Epithelial cell of prostate (primary cell): ENCODE measurements at places on chromosomes 16 and 17.

DNA sequence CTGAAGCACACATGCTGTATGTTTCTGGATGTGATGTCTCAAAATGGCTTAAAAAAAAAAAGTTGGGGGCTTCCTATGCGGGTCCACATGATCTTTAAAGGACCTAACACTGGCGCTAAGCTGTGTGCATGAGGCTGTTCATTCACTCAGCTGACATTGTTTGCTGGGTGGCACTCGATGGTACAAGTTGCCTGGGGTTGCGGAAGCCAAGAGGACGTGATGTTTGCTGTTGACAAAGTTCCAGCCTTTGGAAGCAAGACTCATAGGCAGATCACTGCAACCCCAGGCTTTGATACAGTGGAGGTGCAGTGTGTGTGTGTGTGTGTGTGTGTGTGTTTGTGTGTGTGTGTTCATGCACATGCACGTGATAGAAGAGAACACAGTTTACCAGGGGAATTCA lies 29.5 kb upstream of the DNAI2 start:
- DNase-seq, result no peak

DNA sequence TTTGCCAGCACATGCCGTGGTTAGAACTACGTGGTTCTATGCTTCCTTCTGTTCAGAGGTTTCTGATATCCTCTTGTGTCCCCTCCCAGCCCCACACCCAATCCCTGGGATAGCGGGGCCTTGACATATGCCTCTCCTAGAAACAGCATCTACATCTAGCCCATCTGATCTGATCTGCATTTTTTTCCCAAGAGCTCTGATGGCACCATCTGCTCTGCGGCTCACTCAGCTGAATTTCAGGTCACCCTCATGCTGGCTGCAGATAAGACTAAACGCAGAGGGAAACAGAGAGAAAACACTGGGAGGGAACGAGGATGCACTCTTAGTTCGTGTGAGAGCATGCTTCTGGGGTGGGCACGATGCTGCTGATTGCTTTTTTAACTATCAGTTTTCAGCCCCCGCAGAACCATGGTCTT lies 10.7 kb downstream of the WIPI1 start:
- no peak for DNase-seq

GRCh38 chr17:64051153-64051552 lies 30.7 kb upstream of the ICAM2 start:
- DNase-seq, result no peak

DNA sequence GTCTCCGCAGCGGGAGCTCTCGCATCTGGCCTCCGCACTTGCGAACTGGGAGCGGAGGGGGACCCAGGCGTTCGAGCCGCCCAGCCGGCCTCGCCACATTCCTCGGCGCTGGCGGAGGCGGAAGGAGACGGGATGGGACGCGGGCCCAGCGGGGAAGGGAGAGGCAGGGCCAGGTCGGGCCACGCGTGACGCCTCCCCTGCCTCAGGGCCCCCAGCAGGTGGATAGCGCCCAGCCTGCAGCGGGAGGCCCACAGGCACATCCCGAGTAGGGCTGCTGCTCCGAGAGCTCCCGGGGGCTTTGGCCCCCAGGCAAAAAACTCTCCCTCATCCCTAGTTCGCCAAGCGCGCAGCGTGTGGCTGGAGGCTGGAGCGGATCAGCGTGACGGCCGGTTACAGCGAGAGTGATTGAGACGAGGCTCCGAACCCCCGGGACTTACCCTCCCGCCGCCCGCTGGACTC lies 800 bp downstream of the PLEKHH3 start:
- DNase-seq, result no peak

DNA sequence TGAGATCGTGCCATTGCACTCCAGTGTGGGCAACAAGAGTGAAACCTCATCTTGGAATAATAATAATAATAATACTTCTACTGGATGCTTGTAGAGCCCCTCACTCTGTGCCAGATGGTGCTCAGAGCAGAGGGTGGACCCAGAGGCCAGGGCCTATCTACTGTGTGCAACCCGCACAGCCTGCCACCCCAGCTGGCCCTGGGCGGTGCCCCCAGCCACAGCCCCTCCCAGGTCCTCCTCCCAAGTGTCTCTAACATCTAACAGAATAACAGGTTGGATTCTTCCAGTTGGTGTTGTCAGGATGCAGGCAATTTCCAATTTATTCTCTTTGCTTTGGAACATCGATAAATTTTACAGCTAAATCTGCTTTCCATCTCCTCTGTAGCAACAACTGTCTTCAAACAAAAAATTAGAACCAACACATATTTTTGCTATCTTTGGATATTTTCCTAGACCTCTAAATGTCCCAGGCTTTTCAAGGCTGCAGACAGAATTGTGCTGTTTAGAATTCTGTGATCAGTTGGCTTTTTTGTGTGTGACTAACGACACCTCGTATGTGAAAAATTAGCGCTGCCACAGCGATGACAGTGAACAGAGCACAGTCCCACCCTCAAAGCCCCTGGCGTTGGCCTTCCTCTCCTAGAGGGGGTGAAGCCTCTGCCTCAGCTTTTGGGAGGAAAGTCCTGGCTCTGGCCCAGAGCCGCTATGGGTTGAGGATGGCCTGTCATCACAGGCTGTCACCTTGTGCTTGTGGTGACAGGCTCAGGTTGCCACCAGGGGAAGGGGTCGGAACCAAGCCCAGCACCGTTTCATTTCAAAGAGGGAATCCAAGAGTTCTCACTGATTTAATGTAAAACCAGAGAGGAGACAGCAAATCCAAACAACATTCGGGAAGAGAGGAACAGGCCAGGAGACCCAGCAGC lies 7.6 kb upstream of the EVPL start:
- DNase-seq, result no peak

DNA sequence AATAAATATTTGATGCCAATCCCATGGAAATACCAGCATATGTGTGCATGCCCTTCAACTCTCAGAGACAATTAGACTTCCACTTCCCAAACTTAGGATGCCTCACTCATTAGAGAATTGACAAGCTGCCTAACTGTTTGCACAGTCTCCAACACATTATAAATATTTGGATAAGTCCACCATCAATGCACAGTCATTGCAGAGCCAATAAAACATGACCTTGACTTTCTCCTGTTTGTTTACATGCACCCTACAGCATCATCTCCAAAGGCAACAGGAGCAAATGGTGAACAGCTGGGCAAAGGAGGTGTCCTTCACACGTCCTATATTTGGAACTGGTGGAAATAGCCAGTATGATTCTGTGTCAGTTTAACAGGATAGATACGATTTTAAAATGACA lies 804.4 kb upstream of the RBFOX1 start:
- no peak for DNase-seq

GRCh38 chr16:31083981-31084380 lies 4.8 kb downstream of the PRSS53 start:
- no peak for DNase-seq

DNA sequence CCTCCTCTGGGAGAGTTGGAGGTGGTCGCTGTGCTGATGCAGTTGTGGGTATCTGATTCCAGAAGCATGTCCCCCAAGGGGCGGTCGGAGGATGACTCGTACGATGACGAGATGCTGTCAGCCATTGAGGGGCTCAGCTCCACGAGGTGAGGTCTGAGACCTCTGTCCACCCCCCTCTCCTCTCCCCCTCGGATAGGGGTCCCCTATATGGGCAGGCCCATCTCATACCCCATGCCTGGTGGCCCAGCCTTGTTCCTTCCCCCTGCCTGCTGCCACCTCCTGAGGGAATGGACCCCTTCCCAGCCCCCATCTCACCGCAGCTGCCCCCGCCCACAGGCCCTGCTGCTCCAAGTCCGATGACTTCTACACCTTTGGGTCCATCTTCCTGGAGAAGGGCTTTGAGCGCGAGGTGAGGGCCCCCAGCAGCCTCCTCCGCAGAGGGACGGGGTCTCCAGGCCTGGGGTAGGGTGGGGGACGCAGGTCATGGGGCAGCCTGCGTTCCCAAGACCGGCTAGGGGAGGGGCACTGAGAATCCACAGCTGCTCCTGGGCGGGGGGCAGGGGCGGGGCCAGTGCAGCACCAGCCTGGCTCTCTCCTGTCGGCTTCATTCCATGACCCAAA lies 39.2 kb downstream of the ADCY7 start:
- no peak for DNase-seq

DNA sequence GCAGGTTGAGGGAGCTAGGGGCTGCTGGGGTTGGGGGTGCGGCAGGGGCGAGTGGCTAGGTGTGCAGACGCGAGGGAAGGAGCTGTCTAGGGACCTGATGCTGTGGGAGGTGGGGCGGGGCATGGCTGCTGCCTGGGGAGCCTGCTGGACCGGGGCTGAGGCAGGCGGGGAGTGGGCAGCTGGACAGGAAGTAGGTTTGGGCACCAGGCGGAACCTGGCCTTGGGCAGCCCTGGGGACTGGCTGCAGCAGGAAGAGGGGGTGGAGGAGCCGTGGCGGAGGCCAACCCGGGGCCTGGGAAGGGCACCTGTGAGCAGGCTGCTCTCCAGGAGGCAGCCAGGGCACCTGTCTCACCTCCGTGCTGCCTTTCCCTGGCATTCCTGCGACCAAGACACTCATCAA lies 5.9 kb upstream of the DNASE1L2 start:
- no peak for DNase-seq

DNA sequence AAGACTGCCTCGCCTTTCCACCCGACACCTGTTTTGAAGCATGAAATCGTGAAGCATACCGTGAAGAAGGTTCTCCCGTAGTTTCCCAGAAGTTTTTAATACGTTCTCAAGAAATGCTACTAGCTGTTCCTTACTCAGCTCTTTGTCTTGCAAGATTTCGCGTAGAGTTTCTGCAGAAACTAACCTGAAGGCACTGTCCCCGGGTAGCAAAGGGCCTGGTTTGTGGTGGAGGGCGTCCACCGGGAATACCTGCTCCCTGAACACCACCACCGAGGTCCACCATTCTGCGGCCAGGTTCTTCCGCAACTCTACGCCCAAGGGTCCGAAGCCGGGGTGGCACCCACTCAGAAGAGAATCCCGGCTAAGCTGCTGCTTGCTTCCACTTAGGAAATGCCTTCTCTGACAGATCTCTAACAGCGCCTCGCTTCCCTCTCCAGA lies 487 bp downstream of the POLG2 start:
- no peak for DNase-seq

DNA sequence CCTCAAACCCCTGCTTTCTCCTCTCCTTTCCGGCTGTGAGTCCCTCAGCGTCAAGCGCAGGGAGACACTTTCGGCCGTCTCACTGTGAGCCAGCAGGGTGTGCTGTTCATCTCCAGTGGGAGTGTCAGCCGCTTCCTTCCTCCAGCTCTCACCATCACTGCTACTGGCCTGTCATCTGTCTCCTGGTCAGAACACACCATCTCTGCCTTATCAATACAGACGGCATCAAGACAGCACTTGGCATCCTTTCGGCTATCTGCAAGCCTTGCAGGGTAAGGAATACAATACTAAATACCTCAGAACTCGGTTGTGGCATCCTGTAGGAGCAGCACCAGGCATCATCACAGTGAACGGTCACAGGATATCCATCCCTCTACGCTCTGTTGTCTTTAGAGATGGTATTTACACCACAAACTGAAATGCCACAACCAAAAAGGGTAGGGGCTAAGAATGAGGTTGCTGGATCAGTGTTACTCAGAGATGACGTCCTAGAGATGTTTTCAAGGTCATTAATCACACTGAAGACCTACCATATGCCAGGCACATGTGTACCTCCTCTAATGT lies 20.7 kb upstream of the CMTM4 start:
- DNase-seq, result no peak

- no peak for DNase-seq
Observed at GRCh38 chr17:50952889-50953288, 86.7 kb upstream of the TOB1 start.

DNA sequence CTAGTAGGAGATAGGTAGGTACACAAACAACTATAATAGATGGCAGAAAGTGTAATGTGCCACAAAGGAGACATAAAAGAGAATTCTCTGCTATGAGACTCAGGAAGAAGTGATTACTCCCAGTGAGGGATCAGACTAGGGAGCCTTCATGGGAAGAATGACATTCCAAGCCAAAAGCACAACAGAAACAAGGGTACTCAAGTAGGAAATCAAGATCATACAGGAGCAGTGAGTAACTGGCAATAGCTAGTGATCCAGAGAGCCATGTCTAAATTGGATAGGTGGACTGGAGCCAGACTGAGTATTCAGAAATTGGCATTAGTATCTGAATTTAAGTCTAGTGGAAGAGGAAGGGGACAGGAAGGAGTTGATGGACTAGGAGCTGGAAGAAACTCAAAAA lies 10.7 kb downstream of the RFFL start:
- no peak for DNase-seq

GRCh38 chr17:63702721-63703015 lies 2.7 kb upstream of the LIMD2 start:
- DNase-seq, result no peak

DNA sequence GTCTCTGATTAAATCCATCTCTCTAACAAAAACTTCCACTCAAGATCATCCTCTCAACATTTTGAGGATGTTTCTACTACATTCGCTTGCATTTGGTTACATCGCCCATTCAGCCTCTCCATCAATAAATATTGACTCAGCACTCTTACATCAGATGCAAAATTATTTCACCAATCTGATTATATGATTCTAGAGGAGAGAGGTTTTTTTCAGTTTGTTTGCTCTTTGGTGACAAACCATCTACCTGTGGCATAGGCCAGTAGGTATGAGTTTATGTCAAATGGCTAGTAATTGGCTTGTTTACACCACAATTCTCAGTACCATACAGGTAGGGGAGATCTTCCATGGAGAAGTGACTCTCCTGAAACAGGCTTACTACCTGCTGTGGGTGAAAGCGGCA lies 52.3 kb downstream of the TOX3 start:
- no peak for DNase-seq

GRCh38 chr17:45703348-45703747 lies 80.8 kb upstream of the CRHR1 start:
- no peak for DNase-seq

GRCh38 chr17:73710095-73710592 lies 65.9 kb upstream of the SDK2 start:
- no peak for DNase-seq

GRCh38 chr17:50538549-50539410 lies 6.2 kb downstream of the EPN3 start:
- DNase-seq, result no peak

- no peak for DNase-seq
Observed at GRCh38 chr16:88784074-88784855, 755 bp downstream of the PIEZO1 start.

- DNase-seq, result no peak
Observed at GRCh38 chr17:50758989-50759544, 8.3 kb downstream of the ANKRD40CL start.

GRCh38 chr16:57262841-57263540 lies 17.9 kb downstream of the ARL2BP start:
- no peak for DNase-seq

- no peak for DNase-seq
Observed at GRCh38 chr16:57791195-57791892, 10.9 kb downstream of the KIFC3 start.

DNA sequence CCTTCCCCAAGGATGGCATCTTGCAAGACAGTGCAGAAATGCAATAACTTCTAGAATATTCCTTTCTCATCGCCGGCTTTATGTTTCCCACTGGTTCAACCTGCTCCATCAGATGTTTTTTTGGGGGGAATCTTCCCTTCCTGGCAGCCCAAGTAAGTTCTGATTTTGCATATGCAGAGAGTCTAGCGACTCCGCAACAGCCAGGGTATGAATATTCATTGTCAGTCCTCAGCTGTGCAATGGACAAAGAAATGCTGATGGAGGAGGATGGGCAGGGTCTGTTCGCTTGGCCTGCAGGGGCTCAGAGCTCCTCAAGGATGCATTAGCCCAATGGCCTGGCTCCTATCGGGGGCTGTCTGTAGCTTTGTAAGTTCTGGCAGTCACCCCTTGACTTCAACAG lies 358.8 kb upstream of the CCL2 start:
- no peak for DNase-seq
